ENCODE measurements at places on chromosomes 4 and X.
A peak's percentile ranks its signal among the peaks of the same experiment; 100 is the strongest.

DNA sequence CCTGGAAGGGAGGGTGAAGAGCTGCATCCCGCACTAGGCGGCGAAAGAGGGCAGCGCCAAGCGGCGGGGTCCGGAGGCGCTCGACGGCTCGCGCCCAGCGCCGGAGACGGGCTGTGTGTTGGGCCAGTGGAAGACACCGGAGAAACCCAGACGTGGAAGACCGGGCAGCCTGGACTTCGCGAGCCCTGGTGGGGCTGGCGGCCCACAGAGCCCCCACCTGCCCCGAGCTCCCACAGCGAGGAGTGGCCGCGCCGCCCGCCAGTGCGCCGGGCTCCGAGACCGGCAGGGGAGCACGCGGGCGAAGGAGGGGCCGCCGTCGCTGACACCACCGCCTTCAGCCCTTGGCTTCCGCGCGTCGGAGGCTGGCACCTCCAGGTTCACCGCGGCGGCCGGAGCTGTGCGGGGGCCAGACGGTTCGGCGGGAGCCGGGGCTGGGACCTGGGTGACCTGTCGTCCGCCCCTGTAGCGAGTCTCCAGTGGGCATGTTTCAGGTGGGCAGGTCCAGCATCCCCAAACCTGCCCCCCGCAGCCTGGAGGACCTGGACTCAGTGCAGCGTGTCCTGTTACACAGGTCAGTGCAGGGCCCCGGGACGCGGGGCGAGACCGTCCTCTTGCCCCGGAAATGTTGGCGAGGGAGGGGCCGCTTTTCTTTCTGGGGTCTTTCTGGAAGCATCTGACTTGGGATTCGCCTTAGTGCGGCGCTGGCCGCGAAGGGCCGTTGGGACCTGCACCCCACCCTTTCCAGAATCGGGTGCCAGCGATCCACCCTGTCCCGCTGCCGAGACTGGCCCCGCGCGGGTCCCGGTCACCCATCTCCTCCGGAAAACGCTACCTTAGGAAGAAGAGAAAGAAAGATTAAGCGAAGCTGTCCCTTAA is 9.6 kb upstream of the INTU start:
- DNase-seq = no peak

DNA sequence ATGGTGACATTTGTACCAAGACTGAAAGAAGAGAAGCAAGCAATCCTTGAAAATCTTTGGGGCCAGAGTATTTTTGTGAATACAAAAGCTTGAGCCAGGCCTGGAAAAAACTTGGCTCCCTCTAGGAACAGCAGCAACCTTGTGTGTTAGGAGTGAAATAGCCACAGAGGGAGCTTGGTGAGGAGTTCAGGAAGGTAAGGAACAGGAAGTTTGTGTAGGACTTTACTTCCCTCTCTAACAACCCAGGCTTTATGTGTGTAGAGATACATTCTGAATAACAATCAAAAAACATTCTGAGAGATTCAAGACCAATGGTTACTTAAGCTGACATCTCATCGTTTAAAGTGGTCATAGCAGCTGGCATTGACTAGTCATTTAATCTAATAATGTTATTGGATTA is 668.5 kb downstream of the PCDH18 start:
- peak; percentile 42 for DNase-seq

GRCh38 chrX:87901060-87901459 is 383.5 kb downstream of the KLHL4 start:
- DNase-seq = no peak

- no peak for DNase-seq
These were observed 542.8 kb downstream of the GALNTL6 start for GRCh38 chr4:172356016-172356415.

DNA sequence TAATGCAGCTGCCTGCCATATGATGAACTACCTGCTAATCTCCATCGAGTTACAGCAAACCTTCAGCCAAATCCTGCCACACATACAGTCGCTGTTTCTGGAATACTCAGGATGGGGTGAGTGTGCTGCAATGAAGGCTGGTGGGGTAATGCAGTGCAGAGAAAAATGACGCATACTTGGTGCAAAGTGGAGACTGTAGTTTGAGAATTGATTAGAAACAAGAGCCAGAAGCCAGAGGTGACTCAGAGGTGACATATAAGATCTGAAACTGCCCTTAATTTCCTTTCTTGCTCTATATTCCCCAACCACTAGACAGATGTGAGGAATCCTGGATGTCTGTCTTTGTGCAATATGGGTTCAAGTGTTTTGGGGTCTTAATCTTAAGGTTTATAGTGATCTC is 22.0 kb downstream of the C4orf54 start:
- no peak for DNase-seq

DNA sequence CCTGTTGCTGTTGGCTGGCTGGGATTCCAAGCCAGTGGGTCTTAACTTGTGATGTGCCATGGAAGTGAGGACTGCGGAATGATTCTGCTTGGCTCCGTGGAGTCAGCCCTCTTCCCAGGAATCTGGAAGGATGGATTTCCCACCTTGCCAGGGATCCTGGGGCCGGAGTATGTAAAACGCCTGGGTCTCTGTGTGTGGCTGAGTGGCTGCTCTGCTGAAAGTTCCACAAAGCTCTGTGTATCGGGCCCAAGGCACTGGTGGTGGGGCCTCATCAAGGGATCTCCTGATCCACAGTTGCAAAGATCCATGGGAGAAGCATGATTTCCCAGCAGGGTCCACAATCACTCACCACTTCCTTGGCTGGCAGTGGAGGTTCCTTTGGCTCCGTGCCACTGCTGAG is 24.1 kb upstream of the TMEM271 start:
- no peak for DNase-seq

Data from Kasumi-1 (cell line).